ENCODE measurements at places on chromosomes 2 and 18.
A peak's percentile ranks its signal among the peaks of the same experiment; 100 is the strongest.

- DNase-seq, result no peak
These were observed 4.8 kb upstream of the CAPN14 start for GRCh38 chr2:31222071-31222470.

DNA sequence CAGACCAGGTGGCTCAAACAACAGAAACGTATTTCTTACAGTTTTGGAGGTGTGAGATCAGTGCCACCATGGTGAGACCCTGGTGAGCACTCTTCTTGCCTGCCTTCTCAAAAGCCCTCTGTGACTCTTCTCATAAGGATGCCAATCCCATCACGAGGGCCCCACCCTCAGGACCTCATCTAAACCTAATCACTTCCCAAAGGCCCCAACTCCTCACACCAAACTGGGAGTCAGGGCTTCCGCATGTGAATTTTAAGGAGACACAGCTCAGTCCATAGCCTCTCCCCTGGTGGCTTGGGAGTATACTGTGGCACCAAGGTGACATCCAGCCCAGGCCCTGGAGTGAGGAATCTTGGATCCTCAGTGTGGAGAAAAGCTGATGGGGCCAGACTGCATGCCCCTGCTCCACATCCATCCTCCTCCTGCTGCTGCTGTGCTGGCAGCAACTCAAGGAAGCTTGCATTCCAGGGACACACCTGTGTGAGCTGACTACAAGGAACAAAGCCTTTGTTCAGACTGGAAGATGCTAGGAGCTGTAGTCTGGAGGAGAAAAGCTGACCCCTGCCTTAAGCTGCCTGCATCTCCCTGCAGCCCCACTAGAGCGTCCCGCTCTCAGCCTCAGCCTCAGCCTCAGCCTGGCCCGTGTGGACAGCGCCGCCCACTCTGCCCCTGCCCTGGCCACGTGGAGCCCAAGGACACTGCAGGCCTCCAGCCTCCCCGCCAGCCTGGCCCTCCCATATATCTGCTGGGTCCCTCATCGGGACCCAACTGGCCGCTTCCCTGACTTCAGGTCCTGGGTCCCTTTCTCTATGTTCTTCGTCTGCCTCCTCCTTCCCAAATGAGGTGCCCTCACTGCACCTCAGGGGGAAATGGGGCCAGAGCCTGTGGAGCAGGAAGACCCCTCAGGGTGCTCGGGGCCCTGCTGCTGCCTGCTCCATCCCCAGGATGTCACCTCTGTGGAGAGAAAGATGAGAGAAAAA lies 87.8 kb upstream of the RAB6C start:
- DNase-seq, result peak; percentile 41

DNA sequence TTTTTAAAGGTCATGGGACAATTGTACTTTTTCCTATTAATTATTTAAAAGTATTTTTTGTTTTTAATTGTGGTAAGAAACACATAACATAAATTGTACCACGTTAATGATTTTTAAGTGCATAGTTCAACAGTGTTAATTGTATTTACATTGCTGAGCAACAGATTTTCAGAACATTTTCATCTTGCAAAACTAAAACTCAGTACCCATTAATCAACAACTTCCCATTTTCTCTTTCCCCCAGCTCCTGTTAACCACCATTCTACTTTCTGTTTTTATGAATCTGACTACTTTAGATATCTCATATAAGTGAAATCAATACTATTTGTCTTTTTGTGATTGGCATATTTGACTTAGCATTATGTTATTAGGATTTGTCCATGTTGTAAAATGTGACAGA lies 483.9 kb upstream of the ZNF804A start:
- DNase-seq, result no peak

- no peak for DNase-seq
These were observed 24.0 kb downstream of the ARMC9 start for GRCh38 chr2:231222318-231223000.

DNA sequence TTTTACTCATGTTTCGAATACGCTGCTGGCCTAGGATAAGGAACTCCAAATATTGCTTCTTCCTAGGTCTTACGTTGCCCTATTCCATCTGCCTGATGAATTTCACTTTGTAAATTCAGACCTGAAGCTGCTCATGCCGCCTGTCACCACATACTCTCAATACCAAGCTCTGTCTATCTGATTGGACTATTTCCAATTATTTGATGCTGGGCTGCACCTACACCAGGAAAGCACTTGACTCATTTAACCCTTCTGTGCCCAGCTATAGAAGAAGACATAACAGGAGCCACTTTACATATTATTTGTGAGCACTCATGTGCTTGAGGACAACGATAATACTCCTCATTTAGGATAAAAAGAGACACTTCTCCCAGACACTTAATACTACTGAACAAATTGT lies 1293.9 kb upstream of the LRRTM1 start:
- DNase-seq, result no peak

GRCh38 chr2:88053934-88054781 lies 1.4 kb downstream of the KRCC1 start:
- DNase-seq, result no peak

- no peak for DNase-seq
These were observed 171.4 kb upstream of the SERPINE2 start for GRCh38 chr2:224210286-224211180.

GRCh38 chr18:32730620-32731091 lies 42.2 kb downstream of the KLHL14 start:
- DNase-seq, result no peak

DNA sequence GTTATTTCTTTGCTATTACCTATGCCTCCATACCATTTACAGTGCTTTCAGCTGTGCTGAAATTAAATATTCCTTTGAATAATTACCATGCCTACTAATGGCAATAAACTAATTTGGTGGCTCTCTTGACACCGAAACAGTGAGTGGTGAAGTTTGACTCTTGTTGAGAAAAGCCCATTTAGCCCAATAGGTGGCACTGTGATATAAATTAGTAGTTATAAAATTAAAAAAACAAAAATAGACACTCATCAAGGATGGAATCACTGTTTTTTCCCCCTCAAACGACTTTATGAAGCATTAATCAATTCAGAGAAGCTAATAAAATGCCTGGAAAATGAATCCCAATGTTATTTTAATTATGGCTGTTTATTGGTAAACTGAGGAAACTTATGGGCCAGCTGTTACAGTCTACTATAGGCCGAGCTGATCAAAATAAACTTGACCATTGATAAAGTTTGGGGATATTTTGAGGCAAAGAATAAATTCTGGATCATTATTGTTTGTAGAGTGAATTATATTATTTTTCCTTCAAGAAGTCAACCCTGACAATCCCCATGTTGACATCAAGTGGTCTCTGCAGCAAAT lies 339.6 kb downstream of the TRIB2 start:
- no peak for DNase-seq

GRCh38 chr18:7666195-7666776 lies 99.2 kb downstream of the PTPRM start:
- DNase-seq, result peak; percentile 19

- DNase-seq, result peak; percentile 45
These were observed 54.1 kb upstream of the CAB39 start for GRCh38 chr2:230658577-230658876.

DNA sequence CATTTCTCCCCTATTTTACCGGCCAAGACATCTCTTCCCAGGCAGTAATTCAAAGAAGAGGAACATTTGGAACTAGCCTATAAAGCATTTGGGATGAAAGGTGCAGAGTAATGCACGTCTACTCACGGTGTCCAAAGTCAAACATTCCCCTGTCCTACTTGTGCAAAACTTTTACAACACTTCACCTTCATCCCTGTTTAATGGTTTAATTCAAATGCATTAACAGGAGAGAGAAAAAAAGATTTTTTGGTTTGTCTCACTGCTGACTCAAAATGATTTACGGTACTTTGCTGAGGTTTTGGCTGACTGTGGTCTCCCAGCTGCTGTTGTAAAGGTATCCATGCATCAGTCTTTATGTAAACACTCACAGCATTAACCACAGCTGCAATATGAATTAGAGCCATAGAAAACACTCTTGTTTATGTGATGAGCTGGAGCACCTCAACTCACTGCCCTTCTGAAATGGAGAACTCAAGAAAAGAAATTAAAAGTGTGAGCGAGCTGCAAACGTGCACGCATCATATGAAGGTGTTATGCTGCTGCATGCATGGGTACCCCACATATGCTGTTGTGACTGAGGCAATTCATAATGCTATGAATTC lies 220.5 kb downstream of the PIEZO2 start:
- DNase-seq, result no peak

- no peak for DNase-seq
These were observed 55.0 kb downstream of the ARHGAP25 start for GRCh38 chr2:68789603-68790002.

GRCh38 chr2:198347349-198347748 lies 543.0 kb downstream of the PLCL1 start:
- DNase-seq, result no peak

DNA sequence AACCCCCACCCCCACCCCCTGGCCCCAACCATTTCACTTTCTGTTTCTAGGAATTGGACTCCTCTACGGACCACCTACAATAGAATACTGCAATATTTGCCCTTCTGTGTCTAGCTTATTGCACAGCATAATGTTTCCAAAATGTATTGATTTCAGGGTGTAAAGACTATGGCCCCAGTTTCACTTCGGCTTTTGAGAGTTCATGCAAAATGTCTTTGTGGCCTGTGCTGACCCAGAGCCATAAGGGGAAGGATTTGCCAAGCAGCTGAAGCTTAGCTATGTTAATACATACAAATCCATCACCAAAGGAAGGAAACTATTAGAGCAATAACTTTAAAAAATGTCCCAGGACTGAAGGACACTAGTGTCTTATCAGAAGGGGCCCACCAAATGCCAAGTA lies 11.2 kb upstream of the ATP9B start:
- no peak for DNase-seq

DNA sequence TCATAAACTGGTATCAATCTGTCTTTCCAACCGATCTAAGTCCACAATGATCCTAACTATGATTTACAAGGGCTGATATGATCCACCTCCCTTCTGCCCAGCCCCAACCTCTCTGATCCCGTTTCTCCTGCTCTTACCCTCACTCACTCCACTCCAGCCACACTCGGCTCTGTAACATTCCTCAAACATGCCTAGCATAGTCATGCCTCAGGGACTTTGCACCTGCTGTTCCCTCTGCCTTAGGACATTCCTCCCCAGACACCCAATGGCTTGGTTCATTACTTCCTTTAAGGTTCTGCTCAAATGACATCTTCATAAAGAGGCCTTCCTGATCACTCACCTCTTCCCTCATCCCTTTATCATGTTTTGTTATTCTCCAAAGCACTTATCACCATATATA lies 9.2 kb downstream of the DUSP11 start:
- no peak for DNase-seq

- no peak for DNase-seq
These were observed 37.3 kb downstream of the ADD2 start for GRCh38 chr2:70730730-70731129.

DNA sequence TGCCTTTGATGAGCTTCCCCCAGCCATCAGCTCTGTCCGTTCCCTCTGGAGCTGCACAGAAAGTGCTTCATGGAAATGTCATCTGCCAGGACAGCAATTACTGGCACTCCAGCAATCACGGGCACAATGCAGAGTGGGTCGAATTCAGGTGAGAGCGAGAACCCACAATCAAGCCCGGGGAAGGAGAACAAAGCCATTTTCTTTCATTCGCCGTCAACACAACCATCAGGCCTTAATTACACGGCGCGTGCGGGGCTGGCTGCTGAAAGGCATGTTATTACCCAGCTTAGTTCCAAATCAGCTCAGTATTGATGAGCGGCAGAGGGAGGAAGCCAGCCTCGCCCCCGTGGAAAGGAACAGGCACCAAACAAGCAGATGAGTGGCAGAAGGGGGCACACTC lies 143.9 kb downstream of the MYT1L start:
- DNase-seq, result no peak

DNA sequence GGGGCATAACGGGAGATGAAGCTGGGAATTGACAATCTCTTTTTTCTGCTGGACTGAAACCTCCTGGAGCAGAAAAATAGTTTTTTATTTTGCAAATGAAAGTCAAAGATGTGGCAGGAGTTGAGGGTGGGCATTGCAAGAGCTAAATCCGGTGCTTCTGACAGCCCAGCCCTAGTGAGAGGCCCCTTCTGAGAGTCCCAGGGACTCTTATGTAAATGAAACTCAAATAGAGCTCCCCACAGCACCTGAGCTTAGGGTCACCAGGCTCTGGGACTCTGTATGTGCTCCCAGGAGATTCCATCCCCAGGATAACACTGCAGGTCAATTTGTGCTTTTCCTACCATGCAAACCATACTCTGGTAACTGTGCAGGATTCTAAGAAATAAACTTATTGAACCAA lies 192.8 kb downstream of the ANKRD30B start:
- no peak for DNase-seq

DNA sequence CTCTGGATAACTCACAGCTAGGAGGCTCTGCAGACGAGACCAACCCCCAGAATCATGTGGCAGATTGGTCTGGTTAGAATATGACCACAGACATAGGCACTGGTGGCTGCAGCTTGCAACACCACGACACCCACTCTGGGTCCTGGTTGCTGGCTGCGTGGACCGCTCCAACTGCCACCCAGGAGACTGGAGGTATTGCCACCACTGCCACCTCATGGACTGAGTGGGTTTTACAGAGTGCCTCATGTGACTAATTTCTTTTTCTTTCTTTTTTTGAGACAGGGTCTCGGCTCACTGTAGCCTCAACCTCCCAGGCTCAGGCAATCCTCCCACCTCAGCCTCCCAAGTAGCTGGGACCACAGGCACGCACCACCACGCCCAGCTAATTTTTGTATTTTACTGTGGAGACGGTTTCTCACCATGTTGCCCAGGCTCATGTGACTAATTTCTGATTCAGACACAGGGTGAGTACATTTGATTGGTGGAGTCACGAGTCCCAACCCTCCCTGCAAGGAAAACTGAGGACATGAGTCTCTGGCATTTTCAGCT lies 29.9 kb upstream of the NT5DC4 start:
- DNase-seq, result peak; percentile 57

DNA sequence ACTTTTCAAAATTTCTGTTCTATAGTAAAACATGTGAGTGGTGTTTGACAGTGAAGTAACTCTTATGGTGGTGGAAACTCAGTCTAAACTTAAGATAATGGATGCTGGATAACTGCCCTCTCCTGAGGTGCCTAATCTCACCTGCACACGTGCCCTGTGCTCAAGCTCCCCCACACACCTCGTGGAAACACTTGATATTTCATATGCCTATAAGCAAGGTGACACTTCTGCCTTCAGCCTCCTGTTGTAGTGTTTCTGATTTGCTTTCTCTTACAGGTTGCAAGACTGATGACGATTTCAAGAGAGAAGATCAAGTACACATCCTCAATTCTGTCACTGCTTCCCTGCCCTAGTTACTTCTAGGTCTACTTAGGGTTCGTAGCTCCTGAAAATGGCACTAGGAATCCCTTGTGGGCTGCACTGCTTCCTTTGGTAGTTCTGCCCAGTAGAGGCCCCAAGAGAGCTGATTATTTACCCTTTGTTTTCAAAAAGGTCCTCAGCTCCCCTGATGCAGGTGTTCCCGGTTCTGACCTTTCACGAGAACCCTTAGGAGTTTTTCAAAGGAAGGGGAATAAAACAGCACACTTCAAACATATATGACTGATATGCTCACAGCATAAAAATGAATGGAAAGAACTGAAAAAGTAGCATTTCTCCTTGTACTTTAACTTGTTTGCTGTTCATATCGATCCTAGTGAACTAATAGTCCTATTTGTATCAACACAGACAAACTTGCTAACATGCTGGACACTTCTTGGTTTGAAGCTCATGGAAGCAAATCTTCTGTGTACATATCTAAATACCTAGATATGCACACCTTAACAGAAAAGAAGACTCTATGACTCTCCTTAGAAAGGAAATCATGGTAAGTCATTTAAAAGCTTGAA lies 6.7 kb downstream of the CAVIN2 start:
- DNase-seq, result no peak

GRCh38 chr2:98894331-98895000 lies 41.6 kb downstream of the CRACDL start:
- no peak for DNase-seq

Measured in ELF-1 (cell line).